ENCODE measurements at places on chromosomes 16 and 17.

- DNase-seq: no peak
These were observed 48.7 kb downstream of the RGS9 start for GRCh38 chr17:65185668-65186382.

DNA sequence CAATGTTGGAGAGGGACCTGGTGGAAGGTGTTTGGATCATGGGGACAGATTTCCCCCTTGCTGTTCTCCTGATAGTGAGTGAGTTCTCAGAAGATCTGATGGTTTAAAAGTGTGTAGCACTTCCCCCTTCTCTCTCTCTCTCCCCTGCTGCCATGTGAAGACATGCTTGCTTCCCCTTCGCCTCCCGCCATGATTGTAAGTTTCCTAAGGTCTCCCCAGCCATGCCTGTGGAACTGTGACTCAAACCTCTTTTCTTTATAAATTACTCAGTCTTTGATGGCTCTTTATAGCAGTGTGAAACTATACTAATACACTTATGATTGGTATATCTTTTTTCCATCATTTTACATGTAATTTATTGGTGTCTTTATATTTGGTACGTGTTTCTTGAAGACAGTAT lies 13.4 kb downstream of the ADGRG5 start:
- no peak for DNase-seq

DNA sequence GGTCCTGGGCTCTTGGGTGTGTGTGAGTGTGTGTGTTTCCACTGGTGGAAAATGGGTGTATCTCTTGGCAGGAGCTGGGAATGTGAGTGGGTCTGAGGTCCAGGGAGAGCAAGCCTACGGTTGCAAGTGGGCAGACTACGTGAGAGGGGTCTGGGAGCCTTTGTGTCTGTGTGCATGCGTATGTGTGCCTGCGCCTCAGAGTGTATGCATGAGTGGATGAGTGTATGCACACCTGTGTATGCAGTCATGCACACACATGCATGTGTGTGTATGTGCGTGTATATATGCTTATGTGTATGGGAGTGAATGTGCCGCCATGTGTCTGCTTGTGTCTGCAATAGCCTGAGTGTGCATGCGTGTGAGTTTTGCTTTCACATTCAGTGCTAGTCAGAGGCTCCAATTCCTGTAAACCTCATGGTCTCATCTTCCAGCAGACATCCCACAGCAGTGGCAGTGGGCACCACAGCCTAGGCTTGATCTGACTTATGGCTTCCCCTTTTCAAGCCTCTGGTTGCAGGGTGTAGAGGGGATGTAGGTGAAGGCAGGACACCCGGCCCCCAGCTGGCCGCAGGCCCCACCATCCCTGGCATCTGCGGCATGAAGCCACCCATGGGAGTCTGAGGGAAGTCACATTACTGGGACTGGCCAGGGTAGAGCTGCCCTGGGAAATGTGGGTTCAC lies 19.7 kb upstream of the RMI2 start:
- no peak for DNase-seq

DNA sequence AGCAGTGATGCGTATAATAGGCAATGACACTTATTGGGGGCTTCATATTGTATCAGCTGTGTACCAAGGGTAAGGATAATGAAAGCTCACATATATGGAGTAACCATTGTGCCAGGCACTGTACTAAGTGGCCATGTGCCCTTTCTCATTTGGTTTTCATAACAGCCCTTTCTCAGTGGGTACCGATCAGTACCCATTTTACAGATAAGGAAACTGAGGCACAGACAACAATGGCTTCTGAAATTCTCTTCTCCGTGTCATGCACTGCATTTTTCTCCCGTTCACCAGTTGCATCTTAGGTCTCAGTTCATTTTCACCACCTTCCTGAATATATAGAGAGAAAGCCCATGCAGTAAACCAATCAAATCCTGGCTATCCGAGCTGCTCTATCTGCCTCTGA lies 216.7 kb upstream of the RBFOX1 start:
- no peak for DNase-seq

DNA sequence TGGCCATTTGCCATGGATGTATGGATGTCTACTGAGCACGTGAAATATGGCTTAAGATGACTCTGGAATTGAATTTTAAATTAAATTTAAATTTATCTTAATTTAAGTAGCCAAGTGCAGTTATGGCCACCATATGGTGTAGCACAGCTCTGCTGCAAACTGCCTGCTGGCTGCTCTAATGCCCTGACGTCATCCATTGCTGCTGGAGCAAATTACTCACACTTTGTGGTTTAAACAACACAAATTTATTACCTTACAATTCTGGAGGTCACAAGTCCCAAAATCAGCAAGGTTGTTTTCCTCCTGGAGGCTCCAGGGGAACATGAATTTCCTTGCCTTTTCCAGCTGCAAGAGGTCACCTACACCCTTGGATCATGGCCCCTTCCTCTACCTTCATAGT lies 679.3 kb upstream of the EEF2KMT start:
- no peak for DNase-seq

DNA sequence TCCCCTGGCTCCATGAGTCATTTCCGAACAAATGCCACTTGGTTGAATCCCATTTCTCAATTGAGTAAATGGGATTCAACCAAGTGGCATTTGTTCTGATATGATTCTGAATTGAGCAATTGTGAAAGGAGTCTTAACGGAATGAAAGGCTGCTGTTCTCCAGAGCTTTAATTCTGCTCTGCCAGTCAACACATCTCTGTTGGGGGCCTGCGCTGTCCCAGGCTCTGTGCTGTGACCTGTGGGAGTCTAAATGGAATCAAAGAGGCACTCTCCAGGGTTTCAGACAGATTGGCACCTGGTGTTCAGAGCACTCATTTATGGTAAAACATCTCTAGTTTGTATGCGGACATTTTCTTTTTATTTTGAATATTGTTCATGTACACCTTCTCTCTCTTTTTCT lies 126.2 kb downstream of the WSCD1 start:
- DNase-seq: no peak

DNA sequence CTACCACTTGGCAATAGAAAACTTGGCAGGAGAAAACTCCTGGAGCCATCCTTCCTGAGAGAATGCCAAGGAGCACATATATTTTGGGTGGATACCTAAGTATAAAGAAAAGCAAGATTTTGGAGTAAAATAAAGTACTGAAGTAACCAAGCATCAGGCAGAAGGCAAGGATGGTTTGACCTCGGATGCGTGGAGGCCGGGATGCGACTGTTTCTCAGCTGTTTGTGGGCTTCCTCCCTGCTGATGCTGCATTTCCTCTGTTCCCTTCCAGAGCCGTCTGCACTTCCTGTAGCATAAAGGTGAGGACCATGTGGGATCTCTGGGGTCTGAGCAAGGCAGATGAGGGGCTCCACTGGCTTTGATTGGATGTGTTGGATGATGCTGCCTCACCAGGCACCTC lies 5.5 kb upstream of the TCF25 start:
- no peak for DNase-seq

DNA sequence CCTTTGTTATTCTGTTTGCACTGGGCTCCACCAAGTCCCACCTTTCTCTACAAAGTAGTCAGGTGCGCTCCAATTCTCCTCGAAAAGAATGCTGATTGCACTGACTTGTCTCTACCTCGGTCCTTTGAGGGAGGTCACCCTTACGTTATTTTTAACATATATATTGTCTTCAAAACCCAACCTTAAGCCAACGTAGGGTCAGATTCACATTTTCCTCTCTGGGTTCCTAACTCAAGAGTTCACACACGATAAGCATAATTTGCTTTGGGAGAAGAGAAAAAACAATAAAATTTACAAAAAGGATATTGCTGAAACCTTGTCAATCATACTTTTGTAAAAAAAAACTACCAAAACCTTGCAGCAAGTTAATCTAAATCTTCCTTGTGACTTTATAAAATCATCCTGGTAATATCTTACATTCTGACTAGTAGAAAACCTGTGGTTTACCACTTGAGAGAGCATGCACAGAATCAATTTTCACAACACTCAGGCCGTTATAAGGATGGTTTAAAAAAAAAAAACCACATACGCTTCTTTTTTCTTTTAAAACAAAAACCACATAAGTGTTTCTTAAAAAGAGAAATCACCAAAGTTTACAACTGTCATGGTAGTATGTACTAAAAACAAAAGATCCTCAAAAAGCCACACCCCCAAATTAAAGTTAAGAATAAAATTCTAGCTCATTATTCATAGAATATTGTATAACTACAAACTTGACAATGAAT lies 72.2 kb upstream of the TRAP1 start:
- peak; percentile 71 for DNase-seq

DNA sequence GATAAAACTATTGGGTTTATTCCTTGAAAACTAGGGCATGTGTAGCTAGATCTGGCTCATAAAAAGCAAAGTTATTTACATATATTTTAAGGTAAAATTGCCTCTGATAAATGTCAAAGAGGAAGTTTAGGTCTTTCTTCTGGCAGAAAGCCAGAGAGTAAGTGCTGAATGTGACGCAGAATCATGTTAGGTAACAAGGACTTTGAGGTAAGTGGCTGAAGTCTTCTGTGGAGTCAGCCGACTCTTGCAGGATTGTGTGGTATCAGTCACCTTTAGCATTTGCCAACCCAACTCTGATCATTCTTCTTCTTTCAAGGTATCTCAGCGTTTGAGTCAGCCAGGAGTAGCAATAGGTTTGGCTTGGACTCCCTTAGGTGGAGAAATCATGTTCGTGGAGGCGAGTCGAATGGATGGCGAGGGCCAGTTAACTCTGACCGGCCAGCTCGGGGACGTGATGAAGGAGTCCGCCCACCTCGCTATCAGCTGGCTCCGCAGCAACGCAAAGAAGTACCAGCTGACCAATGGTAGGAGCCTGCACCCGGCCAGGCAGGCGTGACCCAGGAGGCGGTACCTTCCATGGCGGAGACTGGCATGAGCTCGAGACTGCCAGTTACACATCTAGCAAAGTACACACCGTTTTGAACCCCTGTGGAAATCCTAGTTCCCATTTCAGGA lies 37.9 kb downstream of the SIAH1 start:
- no peak for DNase-seq

- no peak for DNase-seq
These were observed 12.7 kb upstream of the RNF135 start for GRCh38 chr17:30958187-30958586.

GRCh38 chr16:74296104-74296431 lies 546 bp upstream of the PSMD7 start:
- DNase-seq: no peak

DNA sequence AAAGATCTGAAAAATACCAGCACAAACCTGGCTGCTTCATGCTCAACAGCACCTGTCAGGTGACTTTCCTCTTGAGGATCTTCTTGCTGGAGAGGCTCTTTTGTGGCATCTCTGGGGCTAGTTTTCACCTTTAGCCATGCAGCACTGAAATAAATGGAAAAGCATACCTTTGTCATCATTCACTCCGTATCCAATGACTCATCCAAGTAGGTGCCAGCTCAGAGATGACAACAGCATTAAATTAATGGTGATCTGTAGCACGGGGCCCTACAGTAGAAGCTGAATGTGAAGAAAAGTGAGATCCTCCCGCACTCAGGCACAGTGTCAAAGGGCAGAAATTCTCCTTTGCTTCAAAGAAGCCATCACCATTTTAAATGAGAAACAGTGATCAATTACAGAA lies 32.2 kb downstream of the KIAA0753 start:
- no peak for DNase-seq

GRCh38 chr16:60684002-60684401 lies 1352.2 kb downstream of the CDH8 start:
- DNase-seq: no peak

DNA sequence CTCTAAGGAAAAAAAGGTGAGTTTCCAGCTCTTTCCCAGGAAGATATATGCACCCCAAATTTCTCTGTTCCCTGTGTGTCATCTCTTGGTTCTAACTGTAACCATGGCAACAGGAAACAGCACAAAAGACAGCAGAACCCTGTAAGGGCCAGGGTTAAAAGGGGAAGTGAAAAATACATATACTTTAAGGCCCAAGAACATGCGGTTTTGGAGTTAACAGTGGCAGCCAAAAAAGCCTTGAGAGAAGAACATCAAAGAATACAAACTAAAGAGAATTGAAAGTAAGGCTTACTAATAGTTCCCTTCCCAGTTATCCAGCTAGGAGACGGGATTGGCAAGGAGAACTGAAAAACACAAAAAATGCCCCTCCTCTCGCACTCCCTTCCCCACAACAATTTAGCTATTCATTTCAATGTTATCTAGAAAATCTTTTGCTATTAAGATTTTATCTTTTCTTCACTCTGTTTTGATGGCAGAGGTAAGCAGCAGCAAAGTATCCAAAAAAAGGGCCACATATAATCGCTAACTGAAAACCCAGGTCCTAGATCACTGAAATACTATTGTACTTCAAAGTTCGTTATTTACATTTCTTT lies 1.5 kb downstream of the SPOP start:
- DNase-seq: peak; percentile 22

GRCh38 chr17:62004388-62004787 lies 60.7 kb downstream of the MED13 start:
- DNase-seq: no peak

DNA sequence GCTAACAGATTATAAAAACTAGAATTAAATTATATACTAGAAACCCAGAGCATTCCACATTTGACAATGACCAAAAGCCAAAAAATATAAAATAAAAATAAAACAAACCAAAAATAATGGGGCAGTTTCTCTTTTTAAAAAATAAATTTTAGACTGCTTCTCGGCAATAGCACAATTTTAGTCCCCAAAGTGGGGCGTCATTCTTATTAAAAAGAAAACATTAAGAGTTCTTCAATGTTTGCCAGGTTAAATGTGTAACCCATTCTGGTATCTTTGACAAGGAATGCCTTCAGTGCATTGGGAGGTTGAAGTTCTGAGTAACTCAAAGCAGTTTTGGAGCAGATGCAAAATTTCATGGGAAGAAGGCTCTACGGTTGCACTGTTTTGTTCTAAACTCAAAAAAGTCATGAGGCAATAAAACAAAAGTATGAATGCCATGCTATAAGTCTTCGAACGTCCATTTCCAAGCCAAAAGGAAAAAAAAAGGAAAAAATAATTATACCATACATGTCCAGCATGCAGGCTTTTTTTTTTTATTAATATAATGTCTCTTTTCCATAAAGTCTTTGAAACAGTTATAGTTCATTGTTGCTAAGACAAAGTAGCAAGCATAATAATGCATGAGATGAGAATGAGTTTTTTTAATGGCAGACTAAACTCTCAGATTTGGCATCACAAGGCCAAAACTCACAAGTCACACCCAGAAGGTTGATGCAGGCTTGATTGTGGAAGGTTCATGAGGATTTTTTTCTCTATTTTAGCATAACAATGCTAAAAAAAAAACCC lies 3.1 kb downstream of the MAF start:
- DNase-seq: no peak
